ENCODE measurements at places on chromosomes 2 and 18.
A peak's percentile ranks its signal among the peaks of the same experiment; 100 is the strongest.

DNA sequence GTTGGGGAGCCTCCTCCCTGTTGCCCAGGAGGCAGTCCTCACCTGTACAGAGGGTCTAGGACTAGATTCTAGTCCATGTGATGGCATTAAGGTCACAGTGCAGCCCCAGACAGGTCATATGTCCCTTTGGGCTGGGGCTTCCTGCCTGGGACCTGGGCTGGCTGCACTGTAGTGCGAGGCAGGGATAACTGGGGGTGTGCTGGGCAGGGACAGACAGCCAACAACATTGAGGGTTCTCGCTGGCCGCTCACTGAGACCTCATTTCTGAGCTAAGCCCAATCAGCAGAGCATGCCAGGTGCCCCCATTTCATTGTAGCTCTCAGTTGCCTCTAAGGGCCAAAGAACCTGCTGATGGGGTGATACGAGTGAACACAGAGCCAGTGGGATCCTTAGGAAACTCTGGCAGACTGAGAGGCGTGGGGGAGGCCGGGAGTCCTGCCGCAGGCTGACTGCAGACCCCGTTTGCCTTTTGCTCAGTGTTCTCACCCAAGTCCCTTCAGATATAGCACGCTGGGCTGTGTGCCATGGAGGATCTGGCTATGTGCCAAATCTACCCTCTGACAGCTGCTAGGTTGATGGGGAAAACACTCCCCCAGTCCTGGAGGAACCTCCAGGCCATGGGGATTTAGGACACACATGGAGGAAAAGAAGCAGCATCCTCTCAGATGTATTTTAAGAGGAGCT lies 51.9 kb downstream of the DYSF start:
- no peak for DNase-seq

GRCh38 chr2:55550368-55551102 lies 31.0 kb downstream of the CFAP36 start:
- DNase-seq: no peak

DNA sequence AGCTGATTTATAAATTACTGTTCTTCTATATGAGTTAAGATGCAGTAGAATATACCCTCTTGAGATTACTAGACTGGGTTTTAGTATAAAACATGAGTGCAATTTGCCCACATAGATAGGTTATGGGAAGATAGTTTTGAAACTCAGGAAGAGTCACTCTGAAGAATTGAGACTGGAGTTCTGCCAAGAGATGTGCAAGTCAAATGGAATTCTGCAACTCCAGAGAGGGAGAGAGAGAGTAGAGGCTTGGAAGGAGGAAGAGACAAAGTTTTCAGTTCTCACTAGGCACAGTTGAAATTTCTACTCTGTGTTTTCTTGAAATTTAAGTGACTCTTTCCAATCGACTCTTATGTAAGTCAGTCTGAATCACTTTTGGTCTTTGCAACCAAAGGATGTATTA lies 878.8 kb downstream of the TSN start:
- DNase-seq: peak; percentile 6

DNA sequence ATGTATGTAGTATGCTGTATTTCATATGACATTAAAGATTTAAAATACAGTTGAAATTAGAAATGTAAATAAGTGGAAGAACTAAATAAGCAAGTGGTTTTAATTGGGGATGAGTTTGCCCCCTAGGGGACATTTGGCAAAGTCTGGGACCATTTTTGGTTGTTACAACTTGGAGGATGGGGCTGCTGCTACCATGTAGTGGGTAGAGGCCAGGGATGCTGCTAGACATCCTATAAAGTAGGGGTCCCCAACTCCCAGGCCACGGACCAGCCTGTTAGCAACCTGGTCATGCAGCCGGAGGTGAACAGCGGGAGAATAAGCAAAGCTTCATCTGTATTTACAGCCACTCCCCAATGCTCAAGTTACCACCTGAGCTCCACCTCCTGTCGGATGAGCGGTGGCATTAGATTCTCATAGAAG lies 27.9 kb upstream of the ASNSD1 start:
- DNase-seq: no peak

- no peak for DNase-seq
Observed at GRCh38 chr2:65500310-65501040, 68.1 kb upstream of the SPRED2 start.

- DNase-seq: no peak
Observed at GRCh38 chr2:119608553-119608952, 64.3 kb downstream of the CFAP221 start.

DNA sequence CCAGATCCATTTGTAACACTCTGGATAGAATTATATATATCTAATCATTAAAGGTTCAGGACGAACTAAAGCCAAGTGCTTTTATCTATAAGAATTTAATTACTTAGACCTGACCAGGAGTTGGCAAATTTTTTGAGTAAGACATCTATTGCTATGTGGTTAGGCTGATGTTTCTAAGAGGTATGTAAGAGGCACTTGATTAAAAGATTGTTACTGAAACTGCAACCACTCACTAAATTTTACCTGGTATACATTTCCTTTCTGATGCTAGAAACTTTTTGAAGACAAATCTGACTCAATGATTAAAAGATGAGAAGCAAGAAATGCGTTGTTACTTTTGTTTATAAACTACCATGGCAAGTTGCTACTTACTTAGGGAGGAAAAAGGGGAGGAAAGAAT lies 76.7 kb upstream of the CHAC2 start:
- no peak for DNase-seq

DNA sequence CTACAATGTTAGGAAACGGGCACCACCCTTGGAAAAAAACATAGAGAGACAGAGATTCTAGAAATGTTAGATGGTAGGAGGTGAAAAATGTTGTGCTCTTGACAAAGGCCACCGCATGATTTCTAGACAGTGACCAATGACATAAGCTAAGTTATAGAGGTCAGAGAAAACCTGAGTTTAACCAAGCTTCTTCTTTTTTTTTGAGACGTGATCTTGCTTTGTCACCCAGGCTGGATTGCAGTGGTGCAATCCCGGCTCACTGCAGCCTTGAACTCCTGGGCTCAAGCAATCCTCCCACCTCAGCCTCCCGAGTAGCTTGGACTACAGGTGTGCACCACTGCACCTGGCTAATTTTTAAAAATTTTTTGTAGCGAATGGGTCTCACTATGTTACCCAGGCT lies 13.0 kb downstream of the FER1L5 start:
- DNase-seq: no peak

GRCh38 chr2:218187296-218188015 lies 20.7 kb upstream of the CXCR1 start:
- DNase-seq: no peak

Measured in pons (tissue), 1 donor.